ENCODE measurements at places on chromosomes 2 and 18. TPM values are rescaled to one million over a fixed set of nuclear protein-coding genes. Genes with fewer than 3 reads are reported as not detected.
A peak's percentile ranks its signal among the peaks of the same experiment; 100 is the strongest.

DNA sequence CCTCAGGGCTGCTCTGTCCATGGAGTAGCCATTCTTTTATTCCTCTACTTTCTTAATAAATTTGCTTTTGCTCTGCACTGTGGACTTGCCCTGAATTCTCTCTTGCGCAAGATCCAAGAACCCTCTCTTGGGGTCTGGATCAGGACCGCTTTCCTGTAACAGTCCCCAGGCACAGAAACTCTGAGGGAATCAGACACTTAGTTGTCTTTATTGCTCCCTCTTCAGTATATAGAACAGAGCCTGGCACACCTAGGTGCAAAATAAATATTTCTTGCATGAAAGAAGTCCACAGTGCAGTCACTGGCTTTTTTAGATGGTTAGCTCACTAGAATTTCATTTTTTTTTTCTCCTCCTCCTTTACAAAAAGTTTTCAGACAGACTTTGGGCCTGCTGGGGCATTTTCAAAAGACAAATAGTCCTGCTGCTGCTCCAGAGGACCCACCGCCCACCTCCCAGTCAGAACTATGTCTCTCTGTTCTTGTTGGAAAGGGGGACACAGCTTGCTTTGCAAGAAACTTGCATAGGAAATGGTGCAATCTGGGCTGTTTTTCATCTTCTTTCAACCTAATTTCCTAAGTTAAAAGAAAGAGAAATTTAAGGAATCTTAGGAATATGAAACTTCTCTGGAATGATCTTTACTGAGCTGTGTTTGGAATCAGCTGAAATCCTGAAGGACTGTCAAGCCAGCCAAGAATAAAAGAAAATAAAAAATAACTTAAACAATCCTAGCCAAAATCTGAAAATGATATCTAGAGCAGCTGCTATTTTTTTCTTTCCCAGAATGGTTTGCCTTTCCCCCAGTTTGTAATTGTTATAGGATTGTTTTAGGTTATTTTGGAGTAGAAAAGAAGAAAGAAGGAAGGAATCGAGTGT is 31.7 kb upstream of the MAP4K3 start:
- peak overlapping the region; percentile 49 for H3K27ac ChIP-seq
- peaks cover 34% of the 10 kb centered on the region for H3K4me1 ChIP-seq
- no peak for DNase-seq
- no peak overlapping the region for H3K4me3 ChIP-seq

The DSG2 gene
- 106 TPM for total RNA-seq

GRCh38 chr18:68282232-68282631 is 432.7 kb downstream of the TMX3 start:
- H3K27ac ChIP-seq, result no peak overlapping the region
- no peak for DNase-seq
- H3K4me3 ChIP-seq, result no peak overlapping the region
- H3K4me1 ChIP-seq, result no peaks in the 10 kb centered on the region

DNA sequence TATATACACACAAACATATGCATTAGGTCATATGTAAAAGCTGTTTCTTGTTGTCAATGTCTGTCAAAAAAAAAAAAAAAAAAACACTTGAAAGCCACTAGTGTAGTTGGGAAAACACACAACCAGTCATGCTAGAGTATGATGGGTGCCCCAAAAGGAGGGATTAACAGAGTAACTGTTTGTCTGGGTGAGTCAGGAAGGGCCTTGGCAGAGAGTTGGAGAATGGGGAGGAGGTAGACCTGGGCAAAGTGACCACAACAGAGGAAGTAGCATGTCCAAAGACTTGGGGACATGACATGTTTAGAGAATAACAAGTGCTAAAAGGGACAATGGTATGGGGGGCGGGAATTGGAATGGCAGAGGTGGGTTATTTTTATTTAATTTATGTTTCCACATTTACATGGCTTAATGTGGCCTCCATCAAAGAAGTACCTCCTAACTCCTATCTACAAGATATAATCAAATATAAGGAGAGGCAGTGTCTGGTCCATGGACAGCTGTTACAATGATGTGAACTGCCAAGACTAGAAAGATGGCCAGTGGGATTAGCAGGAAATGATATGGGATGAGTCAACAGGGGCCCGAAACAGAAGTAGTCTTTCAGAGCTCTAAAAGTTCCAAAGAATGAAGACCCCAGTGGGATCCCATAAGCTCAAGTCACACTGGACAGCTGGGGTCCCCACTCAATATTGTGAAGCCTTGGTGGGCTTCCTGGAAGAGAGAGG is 99.9 kb upstream of the ZFP36L2 start:
- H3K36me3 ChIP-seq, result peaks cover 8% of the 10 kb centered on the region
- DNase-seq, result no peak
- peaks cover 7% of the 10 kb centered on the region for H3K4me1 ChIP-seq
- no peak overlapping the region for H3K27ac ChIP-seq
- no peaks in the 10 kb centered on the region for H3K27me3 ChIP-seq
- no peak overlapping the region for H3K4me3 ChIP-seq

DNA sequence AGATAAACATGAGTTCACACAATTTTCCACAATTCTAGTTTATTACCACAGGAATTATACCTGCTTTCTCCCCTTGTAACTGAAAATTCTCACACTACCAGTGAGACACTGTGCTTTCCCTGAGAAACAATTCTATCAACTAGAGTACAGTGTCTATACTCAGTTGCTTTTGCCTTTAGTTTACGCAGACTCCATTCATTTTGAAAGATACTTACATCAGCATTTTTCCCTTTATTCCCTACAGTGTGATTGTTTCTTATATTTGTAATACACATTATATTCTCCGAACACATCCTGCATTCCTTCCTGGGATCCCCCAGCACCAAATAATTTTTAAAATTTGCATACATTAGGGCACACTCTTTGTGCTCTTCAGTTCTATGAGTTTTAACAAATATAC is 1455.5 kb downstream of the SUCLG1 start:
- no peaks in the 10 kb centered on the region for H3K36me3 ChIP-seq
- DNase-seq, result no peak
- no peak overlapping the region for H3K27ac ChIP-seq
- no peaks in the 10 kb centered on the region for H3K27me3 ChIP-seq
- no peak overlapping the region for H3K4me3 ChIP-seq
- H3K4me1 ChIP-seq, result no peaks in the 10 kb centered on the region

DNA sequence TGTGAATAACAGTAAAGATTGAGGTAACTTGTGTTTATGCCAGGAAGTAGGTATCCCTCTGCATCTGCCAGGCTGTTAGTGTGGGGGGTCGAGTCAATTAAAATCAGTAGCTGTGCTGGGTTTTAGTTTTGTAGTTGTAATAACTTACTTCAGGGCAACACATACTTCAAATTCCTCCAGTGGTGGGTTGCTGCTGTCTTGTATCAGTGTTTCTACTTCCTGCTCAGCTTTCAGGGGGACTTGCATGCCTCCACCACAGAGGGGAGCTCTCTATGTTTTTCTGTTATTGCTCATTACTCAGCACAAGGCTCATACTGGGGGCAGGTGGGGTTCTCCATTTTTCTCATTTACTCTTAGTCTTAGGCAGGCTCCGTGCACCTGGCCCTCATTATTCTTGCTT is 136.8 kb downstream of the CAPN13 start:
- H3K27me3 ChIP-seq, result no peaks in the 10 kb centered on the region
- peaks cover 8% of the 10 kb centered on the region for H3K4me1 ChIP-seq
- no peak overlapping the region for H3K27ac ChIP-seq
- H3K4me3 ChIP-seq, result no peak overlapping the region
- no peak for DNase-seq

GRCh38 chr2:19300961-19301360 is 57.5 kb downstream of the OSR1 start:
- DNase-seq, result peak; percentile 16
- H3K36me3 ChIP-seq, result no peaks in the 10 kb centered on the region
- no peaks in the 10 kb centered on the region for H3K4me1 ChIP-seq
- no peak overlapping the region for H3K27ac ChIP-seq
- H3K4me3 ChIP-seq, result no peak overlapping the region

DNA sequence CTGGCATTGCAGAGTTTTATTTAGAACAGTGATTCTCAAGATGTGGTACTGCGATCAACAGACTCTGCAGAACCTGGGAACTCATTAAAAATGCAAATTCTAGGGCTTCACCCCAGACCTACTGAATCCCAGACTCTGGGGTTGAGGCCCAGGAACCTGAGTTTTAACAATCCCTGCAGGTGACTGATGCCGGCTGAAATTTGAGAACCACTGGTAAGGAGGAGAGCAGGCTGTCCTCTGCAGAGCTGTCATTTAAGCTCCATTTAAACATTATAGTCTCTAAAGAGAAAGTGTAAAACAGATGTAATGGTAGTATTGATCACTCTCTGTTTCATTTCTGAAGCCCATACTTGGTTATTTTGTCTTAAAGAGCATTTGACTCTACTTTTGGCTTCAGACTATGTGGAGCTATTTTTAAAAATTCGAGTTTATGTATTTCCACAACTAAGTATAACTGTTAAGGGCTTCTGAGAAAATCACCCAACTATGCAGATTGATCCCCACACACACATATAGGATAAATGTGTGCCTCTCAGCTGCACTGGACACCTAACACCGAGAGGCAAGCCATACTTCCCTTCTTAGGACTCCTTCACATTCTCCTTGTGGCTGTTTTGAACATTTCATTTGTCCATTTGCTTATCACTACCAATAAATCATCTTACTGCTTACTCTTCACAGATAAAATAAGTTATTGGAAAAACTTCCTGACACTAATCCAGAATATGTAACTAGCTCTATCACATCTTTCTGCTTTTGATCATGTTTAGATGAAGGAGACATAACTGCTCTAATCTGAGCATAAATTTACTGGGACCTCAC is 487.5 kb downstream of the DLGAP1 start:
- H3K36me3 ChIP-seq, result no peaks in the 10 kb centered on the region
- no peak overlapping the region for H3K27ac ChIP-seq
- peaks cover 15% of the 10 kb centered on the region for H3K4me1 ChIP-seq
- DNase-seq, result no peak
- no peaks in the 10 kb centered on the region for H3K27me3 ChIP-seq

GRCh38 chr2:174768557-174768956 is 4.3 kb upstream of the CHRNA1 start:
- H3K36me3 ChIP-seq, result no peaks in the 10 kb centered on the region
- H3K4me1 ChIP-seq, result no peaks in the 10 kb centered on the region
- no peak for DNase-seq
- peak overlapping the region; percentile 11 for H3K27ac ChIP-seq
- no peaks in the 10 kb centered on the region for H3K27me3 ChIP-seq

DNA sequence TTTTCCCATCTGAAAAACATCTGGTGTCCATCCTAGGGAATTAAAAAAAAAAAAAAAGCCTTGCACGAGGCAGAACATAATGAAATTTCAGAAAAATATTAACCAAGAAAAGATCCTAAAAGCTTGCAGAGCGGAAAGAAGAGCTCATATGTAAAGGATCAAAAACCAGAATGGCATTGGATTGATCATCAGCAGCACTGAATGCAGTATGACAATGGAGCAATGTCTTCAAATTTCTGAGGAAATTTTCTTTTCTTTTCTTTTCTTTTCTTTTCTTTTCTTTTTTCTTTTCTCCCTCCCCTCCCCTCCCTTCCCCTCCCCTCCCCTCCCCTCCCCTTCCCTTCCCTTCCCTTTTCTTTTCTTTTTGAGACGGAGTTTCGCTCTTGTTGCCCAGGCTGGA is 21.3 kb upstream of the FAM117B start:
- no peak overlapping the region for H3K27ac ChIP-seq
- H3K4me3 ChIP-seq, result no peak overlapping the region
- no peak for DNase-seq
- H3K4me1 ChIP-seq, result peaks cover 10% of the 10 kb centered on the region
- no peaks in the 10 kb centered on the region for H3K36me3 ChIP-seq

The AQP12B gene
- total RNA-seq, result not detected

DNA sequence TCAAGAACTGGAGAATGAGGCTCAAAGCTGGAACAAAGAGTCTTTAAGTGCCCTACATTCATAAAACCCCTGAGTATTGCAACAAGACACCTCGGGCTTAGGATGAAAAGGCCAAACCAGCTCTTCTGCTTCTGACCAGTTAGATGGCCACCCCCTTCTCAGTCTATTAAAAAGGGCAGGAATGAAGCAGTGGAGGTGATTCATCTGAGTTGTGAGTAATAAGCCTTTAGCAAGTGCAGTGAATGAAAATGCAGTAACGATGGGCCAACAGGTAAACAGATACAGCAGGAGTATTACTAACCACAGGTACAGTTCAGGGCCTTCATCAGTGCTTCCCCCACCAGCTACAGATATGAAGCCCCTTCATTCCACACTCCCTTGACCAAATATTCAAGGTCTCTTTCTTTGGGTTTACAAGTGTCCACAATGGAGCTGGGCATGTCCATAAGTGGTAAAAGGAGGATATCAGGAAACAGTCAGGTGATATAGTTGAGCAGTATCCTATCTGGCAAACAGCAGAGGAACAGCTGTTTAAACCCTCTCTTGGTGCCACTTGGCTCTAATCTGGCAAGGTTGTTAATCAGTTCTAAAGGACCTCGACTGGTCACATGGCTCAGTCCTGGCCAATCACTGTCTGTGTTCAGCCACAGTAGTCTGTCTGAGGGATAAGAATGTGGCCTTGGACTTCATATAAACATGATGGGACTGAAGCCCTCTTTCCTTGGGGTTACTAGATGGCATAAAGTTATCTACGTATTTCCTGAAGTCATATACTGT is 17.8 kb downstream of the SERPINB13 start:
- H3K27ac ChIP-seq, result peak overlapping the region; percentile 6
- no peaks in the 10 kb centered on the region for H3K36me3 ChIP-seq
- DNase-seq, result peak; percentile 88
- H3K4me3 ChIP-seq, result no peak overlapping the region
- no peaks in the 10 kb centered on the region for H3K27me3 ChIP-seq

The TFPI gene
- 71.1 TPM for total RNA-seq

GRCh38 chr2:224893848-224894247 is 148.4 kb downstream of the DOCK10 start:
- no peak overlapping the region for H3K27ac ChIP-seq
- no peak for DNase-seq
- H3K36me3 ChIP-seq, result no peaks in the 10 kb centered on the region
- no peaks in the 10 kb centered on the region for H3K27me3 ChIP-seq
- H3K4me1 ChIP-seq, result no peaks in the 10 kb centered on the region
- no peak overlapping the region for H3K4me3 ChIP-seq

- no peaks in the 10 kb centered on the region for H3K36me3 ChIP-seq
- H3K4me1 ChIP-seq, result peaks cover 19% of the 10 kb centered on the region
- H3K27me3 ChIP-seq, result no peaks in the 10 kb centered on the region
Measured at GRCh38 chr2:224041554-224041953, 2.5 kb upstream of the SERPINE2 start.

The CABYR gene
- 3.0 TPM for total RNA-seq

- H3K4me3 ChIP-seq, result no peak overlapping the region
- peaks cover 31% of the 10 kb centered on the region for H3K4me1 ChIP-seq
- no peaks in the 10 kb centered on the region for H3K36me3 ChIP-seq
- no peaks in the 10 kb centered on the region for H3K27me3 ChIP-seq
Measured at GRCh38 chr18:8945514-8945913, 157.0 kb upstream of the NDUFV2 start.

The ERICH2 gene
- total RNA-seq, result 22.4 TPM

GRCh38 chr2:60337142-60337497 is 216.3 kb downstream of the BCL11A start:
- H3K36me3 ChIP-seq, result no peaks in the 10 kb centered on the region
- no peaks in the 10 kb centered on the region for H3K27me3 ChIP-seq
- H3K27ac ChIP-seq, result no peak overlapping the region
- no peak overlapping the region for H3K4me3 ChIP-seq

The SERPINE2 gene
- total RNA-seq, result 231 TPM

GRCh38 chr18:13418013-13418710 is 199.6 kb downstream of the LDLRAD4 start:
- H3K4me3 ChIP-seq, result no peak overlapping the region
- no peaks in the 10 kb centered on the region for H3K27me3 ChIP-seq
- no peak overlapping the region for H3K27ac ChIP-seq
- H3K4me1 ChIP-seq, result no peaks in the 10 kb centered on the region
